ENCODE measurements at places on chromosomes 16 and 17. TPM values are rescaled to one million over a fixed set of nuclear protein-coding genes. Genes with fewer than 3 reads are reported as not detected.

Gene PAGR1
- total RNA-seq: 18.4 TPM

DNA sequence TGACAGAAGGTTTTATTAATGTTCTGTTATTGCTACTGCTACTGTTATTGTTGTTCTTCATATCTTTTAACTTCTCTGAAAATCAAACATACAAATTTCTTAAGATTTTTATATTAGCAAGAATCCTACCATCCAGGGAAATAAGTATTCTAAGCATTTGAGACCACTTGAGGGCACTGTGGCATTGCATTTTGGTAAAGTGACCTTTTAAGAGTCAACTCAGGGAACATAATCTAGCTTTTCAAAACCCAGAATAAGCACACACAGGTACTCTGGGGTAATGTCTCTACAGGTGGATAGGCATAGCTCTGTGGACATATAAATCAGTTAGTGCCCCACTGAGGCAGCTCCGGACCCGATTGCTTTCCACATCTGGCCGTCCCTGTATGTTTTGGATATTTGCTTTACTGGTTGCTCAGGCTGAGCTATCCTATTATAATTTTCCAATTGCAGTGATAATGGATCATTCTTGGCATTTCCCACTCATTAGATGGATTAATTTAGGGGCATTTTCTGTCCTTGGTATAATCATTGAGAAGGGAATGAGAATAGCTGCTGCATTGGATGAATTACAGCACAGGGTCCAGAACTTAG, 1425.1 kb upstream of the CDH8 start:
- H3K4me1 ChIP-seq: peaks cover 4% of the 10 kb centered on the region
- no peak overlapping the region for H3K27ac ChIP-seq
- H3K36me3 ChIP-seq: no peaks in the 10 kb centered on the region
- H3K27me3 ChIP-seq: no peaks in the 10 kb centered on the region
- DNase-seq: peak; percentile 66
- H3K4me3 ChIP-seq: no peak overlapping the region

Gene PMFBP1
- total RNA-seq: 1.3 TPM

Gene TBC1D3I
- total RNA-seq: not detected

Gene TCAP
- 1.3 TPM for total RNA-seq

- no peak overlapping the region for H3K27ac ChIP-seq
- H3K36me3 ChIP-seq: peaks cover 4% of the 10 kb centered on the region
- H3K4me3 ChIP-seq: no peak overlapping the region
- H3K4me1 ChIP-seq: peaks cover 18% of the 10 kb centered on the region
These were observed 749 bp upstream of the MC1R start for GRCh38 chr16:89917773-89918452.

Gene CCL16
- total RNA-seq: not detected

- H3K4me3 ChIP-seq: no peak overlapping the region
- H3K4me1 ChIP-seq: no peaks in the 10 kb centered on the region
- no peaks in the 10 kb centered on the region for H3K27me3 ChIP-seq
- H3K27ac ChIP-seq: no peak overlapping the region
- peaks cover 82% of the 10 kb centered on the region for H3K36me3 ChIP-seq
- peak; percentile 40 for DNase-seq
These were observed 24.8 kb downstream of the GINS2 start for GRCh38 chr16:85663891-85664321.

Gene DHX58
- total RNA-seq: 14.7 TPM

Gene AIPL1
- total RNA-seq: not detected

- no peak overlapping the region for H3K4me3 ChIP-seq
- H3K27ac ChIP-seq: no peak overlapping the region
- H3K4me1 ChIP-seq: peaks cover 4% of the 10 kb centered on the region
- no peaks in the 10 kb centered on the region for H3K36me3 ChIP-seq
These were observed 263.2 kb downstream of the KIF2B start for GRCh38 chr17:54085934-54086333.

DNA sequence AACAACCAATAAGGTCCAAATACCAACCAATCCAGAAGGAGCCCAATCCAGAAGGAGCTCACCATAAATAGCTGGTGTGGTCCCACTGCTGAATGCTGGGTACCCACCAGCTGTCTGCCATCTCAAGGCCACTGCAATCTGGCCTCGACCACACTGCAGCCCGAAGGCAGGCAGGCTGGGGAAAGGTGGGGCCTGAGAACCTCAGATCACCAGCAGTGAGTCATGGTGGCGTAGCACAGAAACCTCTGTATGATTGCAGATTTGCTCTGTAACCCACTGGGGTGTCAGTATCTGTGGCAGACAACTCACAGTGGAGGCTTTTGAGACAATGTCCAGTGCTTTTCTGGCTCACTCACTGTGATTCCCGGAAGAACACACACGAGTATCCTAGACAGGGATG, 14.7 kb upstream of the CMTR2 start:
- H3K27ac ChIP-seq: no peak overlapping the region
- H3K4me1 ChIP-seq: no peaks in the 10 kb centered on the region
- H3K4me3 ChIP-seq: no peak overlapping the region
- no peaks in the 10 kb centered on the region for H3K36me3 ChIP-seq
